ENCODE measurements at places on chromosomes 4 and X. TPM values are rescaled to one million over a fixed set of nuclear protein-coding genes. Genes with fewer than 3 reads are reported as not detected.

DNA sequence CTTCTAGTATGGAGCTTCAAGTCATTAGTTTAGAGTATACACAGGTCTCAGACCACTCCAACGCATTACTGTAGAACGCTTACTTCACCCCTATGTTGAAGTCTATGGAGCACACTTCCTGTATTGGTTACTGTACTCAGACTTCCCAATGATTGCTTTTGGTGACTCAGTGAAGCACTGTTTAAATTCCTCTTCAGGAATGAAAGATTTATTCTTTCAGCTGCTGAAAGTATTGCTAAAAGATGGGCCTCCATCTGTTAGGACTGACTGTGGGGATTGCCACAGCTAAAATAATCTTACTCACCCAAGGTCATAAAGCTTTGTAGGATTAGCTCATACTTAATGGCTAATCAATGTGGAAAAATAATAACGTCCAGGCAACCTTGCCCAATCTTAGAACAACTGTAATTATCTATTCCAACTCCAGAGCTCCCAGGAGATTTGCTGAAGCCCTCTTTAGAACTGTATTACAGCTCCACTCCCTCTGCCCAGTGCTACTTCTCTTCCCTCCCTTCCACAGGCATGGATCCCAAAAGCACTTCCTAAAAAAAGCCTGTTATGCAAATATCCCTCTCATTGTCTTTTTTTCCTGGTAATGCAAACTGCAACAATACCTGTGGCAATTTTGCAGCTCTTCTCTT lies 281.9 kb upstream of the HS3ST1 start:
- H3K4me1 ChIP-seq = no peaks in the 10 kb centered on the region
- DNase-seq = no peak
- H3K27me3 ChIP-seq = peaks cover 15% of the 10 kb centered on the region
- no peak overlapping the region for H3K27ac ChIP-seq
- H3K4me3 ChIP-seq = no peak overlapping the region
- no peaks in the 10 kb centered on the region for H3K36me3 ChIP-seq

DNA sequence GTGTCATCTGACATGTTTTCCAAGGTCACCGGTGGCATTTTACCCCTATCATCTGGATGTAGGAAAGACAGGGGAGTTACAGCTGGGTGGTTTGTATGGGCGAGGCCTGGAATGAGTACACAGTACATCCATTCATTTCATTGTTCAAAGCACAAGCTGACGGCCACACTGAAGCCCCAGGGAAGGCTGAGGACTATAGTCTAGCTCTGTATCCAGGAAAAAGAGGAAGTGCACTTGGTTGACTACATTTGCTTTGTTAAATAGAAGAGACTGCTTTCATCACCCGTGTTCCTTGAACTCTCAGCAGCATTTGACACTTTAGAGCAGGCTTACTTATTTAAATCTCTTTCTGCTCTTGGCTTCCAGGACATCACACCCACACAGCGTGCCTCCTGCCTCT lies 1041.0 kb upstream of the TENM3 start:
- no peak overlapping the region for H3K4me3 ChIP-seq
- H3K27ac ChIP-seq = no peak overlapping the region
- no peaks in the 10 kb centered on the region for H3K36me3 ChIP-seq
- no peaks in the 10 kb centered on the region for H3K4me1 ChIP-seq
- no peaks in the 10 kb centered on the region for H3K27me3 ChIP-seq
- DNase-seq = no peak

DNA sequence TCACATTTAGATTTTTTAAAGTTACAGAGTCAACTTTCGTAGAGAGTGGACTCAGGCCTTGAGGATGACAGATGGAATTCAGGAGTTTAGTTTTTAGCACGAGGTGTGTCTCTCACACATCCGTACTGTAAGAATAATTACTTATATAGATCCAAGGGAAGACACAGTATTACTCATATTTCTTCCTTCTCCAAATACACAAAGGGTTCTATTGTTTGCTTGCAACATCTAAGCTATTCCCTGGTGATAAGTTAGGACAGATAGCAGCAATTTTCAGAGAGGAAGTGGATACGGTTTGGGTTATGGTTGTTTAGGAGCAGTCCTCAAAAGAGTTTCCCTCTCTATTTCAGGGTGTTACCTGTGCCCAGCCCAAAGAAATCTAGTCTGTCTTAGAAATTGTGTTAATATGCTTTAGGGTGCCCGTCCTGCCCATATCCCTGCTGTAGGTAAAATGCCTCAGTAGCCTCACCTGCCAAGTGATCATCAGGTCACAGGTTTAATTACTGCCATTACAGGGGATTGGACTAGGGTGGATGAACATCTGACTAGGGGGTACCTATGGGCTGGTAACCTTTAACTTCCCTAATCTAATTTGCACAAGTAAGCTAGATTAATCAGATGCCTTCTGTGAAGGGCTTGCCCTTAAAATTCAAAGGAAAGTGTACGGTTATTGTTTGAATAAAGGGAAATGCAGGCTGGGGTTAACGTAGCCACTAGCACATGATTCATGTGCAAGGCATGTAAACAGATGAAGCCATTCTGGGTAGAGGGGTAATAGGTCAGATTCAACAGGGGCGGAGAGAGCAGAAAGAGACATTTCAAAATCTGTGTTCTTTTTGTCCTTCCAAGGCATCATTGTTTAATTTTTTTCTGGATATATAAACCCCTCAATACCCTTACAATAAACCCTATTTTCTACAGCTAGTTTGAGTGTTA lies 8.7 kb upstream of the PPP3CA start:
- H3K27ac ChIP-seq = no peak overlapping the region
- no peak overlapping the region for H3K4me3 ChIP-seq
- DNase-seq = no peak
- no peaks in the 10 kb centered on the region for H3K4me1 ChIP-seq
- H3K36me3 ChIP-seq = peaks cover 2% of the 10 kb centered on the region

- H3K27ac ChIP-seq = no peak overlapping the region
- no peak for DNase-seq
These were observed 389.7 kb downstream of the SPRY1 start for GRCh38 chr4:123786163-123786915.

DNA sequence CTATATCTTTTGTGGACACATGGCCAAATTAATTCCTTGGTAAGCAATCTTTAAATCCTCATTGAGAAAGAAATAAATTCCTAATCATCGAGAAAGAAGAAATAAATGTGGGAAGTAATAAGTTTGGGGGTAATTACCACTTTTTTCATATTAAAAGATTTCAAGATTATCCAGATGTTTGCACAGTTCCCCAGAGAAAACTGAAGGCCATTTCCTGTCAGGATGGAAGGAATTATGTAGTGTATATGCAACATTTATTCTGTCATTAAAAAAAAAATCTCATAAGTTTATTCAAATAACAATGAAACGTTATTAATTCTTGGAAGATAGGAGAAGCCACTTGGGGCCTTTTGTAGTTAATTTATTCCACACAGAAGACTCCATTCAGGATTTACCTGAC lies 385.6 kb upstream of the NR3C2 start:
- H3K36me3 ChIP-seq = no peaks in the 10 kb centered on the region
- no peak for DNase-seq
- no peak overlapping the region for H3K27ac ChIP-seq
- no peak overlapping the region for H3K4me3 ChIP-seq

DNA sequence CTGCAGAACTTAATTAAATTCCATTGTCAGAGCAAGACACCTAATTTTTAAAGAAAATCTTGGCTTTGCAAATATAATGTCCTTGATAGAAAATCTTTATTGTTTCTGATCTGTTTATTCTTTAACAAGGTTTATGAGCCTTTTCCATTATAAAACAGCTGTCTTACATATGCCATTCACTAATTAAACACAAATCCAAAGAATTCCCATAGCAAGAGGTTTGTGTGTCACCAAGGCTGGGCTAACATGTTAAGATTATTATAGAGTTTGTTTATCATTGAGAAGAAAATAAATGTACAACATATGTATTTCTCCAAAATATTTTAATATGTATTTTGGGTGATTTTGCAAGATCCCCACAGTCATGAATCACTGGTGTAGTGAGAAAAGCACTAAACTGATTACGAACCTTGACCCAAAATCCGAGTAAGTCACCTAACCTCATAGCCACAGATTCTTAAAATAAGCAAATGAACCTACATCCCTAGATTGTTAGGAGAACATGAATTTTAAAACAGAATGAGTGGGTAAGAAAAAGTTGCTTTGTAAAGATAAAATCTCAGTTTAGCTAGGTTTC lies 694.8 kb upstream of the INTU start:
- no peaks in the 10 kb centered on the region for H3K4me1 ChIP-seq
- H3K27me3 ChIP-seq = no peaks in the 10 kb centered on the region
- no peak overlapping the region for H3K4me3 ChIP-seq
- DNase-seq = no peak
- H3K36me3 ChIP-seq = no peaks in the 10 kb centered on the region

DNA sequence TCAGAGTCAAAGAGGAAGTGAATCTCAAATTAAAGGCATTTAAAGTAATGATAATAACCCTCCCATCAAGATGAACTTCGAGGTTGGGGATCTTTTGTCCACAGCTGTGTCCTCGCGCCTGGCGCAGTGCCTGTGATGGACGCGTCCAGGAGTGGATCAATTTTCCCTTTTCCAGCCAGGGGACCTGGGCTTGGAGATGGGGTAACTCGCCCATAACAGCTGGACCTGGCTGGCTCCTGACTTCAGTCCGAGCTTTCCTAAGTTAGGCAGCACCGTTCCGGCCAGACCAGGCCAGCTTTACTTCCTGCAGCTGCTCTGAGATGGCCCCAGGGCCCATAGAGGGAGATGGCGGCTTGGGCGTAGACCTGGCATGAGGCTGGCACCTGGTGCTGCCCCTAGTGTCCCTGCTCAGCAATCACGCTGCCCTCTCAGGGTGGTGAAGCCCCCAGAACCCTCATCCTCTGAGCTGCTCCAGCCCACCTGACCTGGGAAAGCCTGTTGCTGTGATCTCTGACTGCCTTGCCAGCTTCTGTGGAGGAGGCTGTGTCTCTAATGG lies 23.9 kb downstream of the ADRA2C start:
- H3K4me1 ChIP-seq = no peaks in the 10 kb centered on the region
- H3K27ac ChIP-seq = no peak overlapping the region
- no peaks in the 10 kb centered on the region for H3K36me3 ChIP-seq
- H3K27me3 ChIP-seq = peaks cover 21% of the 10 kb centered on the region
- H3K4me3 ChIP-seq = no peak overlapping the region

DNA sequence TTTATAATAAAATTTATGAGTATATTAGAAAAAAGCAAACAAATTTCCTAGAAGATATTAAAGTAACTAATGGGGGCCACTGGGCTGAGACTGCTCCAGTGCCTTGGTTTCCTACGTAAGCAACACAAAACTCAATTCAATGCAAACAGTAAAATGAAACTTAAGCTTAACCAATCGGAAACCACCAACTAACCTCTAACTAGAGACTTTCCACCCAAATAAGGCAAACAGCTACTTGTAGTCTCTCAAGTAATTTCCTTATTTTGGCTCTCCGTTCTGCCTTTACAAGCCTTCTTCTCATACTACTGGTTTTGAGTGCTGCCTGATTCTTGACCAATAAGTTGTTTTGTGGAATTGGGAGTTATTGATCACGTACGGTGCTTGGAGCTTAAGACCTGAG lies 167.3 kb upstream of the VEGFC start:
- H3K36me3 ChIP-seq = no peaks in the 10 kb centered on the region
- no peaks in the 10 kb centered on the region for H3K27me3 ChIP-seq
- no peak overlapping the region for H3K4me3 ChIP-seq
- no peak overlapping the region for H3K27ac ChIP-seq
- H3K4me1 ChIP-seq = no peaks in the 10 kb centered on the region

DNA sequence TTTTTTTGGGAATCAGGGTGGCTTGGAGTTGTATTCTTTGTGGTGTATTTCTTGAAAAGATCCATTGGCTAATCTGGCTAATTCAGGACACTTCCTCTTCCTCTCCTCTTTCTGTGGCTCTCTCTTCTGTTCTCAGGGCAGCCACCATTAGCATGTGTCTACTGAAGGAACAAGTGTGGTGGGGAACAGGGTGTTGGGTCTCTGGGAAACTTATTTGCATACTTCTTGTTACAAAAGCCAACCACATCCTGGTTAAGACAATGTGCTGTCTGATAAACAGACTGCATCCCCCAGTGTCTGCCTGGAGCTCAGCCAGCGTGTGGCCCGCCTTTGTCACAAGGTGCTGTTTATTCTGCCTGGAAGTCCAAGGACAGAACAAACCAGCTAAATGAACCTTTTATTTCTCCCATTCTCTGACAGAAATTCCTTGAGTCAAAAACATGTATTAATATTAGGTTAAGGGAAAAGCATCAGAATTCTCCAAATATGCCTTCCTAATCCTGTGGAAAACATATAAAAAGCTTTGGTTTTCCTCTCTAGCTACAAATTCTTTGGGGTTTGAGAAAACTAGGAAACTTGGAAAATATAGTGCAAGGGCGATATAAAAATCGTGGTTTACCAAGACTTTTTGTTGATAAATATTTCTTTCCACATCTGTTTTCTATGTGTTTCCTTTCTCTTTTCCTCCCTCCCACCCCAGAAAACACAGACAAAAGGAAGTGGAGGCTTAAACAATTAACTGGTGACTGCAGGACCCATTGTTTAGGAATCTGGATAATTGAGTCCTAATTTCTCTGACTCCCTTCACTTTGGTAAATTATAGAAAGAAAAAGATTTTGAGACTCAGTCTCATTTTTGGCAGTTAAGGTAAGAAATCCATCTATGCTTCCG lies 203.6 kb downstream of the SPRY1 start:
- peak overlapping the region; percentile 56 for H3K27ac ChIP-seq
- peak overlapping the region; percentile 7 for H3K4me3 ChIP-seq
- peak; percentile 20 for DNase-seq
- H3K4me1 ChIP-seq = peaks cover 20% of the 10 kb centered on the region
- no peaks in the 10 kb centered on the region for H3K27me3 ChIP-seq
- no peaks in the 10 kb centered on the region for H3K36me3 ChIP-seq

DNA sequence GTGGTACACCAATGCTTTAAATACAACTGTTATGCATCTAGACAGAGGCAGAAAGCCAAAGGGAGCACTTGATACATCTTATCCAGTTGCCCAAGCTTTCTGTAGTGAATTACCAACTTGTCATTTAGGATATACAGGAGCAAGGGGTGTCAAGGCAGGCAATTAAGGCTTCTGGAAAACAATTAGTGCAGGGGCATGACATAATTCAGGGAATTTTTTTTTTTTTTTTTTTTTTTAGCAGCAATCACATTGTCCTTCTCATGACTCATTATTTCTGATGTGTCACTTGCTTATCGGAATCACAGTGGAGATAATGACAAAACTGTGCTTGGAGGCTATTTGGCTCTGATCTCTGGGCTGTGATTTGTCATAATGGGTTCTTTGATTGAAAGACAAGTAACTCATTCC lies 259.5 kb downstream of the ARHGAP24 start:
- H3K27me3 ChIP-seq = no peaks in the 10 kb centered on the region
- no peaks in the 10 kb centered on the region for H3K4me1 ChIP-seq

DNA sequence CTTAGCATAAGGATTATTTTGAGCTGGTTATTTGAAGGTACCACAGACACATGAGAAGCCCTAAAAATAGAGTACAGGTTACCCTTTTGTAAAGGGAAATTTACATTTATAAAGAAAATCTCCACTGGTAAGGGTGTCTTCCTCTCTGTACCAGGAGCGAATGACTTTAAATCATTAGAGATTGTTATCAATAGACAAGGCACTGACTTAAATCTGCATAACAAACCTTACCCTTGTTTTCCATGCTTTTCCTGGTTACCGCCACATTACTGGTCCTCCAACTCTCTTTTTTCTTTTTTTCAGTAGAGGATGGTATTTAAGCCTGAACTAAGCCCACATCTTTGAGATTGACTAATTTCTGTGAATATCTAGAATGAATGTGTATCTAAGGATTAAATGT lies 129.8 kb downstream of the SLC7A11 start:
- no peak overlapping the region for H3K27ac ChIP-seq
- no peaks in the 10 kb centered on the region for H3K4me1 ChIP-seq
- no peak for DNase-seq
- no peaks in the 10 kb centered on the region for H3K27me3 ChIP-seq
- H3K36me3 ChIP-seq = no peaks in the 10 kb centered on the region
- no peak overlapping the region for H3K4me3 ChIP-seq

Gene SLC9B1
- total RNA-seq = 1.4 TPM

Gene FATE1
- total RNA-seq = not detected

Gene PRR27
- not detected for total RNA-seq

Gene FGFRL1
- total RNA-seq = 30.1 TPM

Gene GABRG1
- not detected for total RNA-seq

Gene AMBN
- not detected for total RNA-seq

Data from T-helper 17 cell (primary cell).